HS-5 (cell line): ENCODE measurements at places on chromosomes 13 and 19.
A peak's percentile ranks its signal among the peaks of the same experiment; 100 is the strongest.

- no peak for DNase-seq
Measured at GRCh38 chr19:15292847-15293582, 39.3 kb downstream of the BRD4 start.

GRCh38 chr13:22118158-22118557 is 447.3 kb downstream of the FGF9 start:
- no peak for DNase-seq

DNA sequence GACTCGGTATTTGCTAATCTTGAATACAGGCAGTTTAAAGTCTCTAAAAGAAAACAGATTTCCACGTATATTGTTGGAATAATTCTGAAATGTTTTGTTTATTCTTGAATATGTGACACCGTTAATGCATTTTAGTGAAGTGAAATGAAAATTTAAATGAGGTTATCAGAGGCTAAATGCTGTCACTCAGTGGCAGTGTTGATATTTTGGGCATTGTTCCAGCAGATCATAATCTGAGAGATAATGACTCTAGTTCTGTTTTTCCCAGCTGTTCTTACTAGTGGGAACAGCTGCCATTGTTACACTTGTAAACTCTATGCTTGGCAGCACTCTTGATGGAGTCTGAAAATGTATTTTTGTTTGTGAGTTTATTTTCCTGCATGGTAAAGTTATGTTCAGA is 365.6 kb upstream of the SLC10A2 start:
- no peak for DNase-seq

DNA sequence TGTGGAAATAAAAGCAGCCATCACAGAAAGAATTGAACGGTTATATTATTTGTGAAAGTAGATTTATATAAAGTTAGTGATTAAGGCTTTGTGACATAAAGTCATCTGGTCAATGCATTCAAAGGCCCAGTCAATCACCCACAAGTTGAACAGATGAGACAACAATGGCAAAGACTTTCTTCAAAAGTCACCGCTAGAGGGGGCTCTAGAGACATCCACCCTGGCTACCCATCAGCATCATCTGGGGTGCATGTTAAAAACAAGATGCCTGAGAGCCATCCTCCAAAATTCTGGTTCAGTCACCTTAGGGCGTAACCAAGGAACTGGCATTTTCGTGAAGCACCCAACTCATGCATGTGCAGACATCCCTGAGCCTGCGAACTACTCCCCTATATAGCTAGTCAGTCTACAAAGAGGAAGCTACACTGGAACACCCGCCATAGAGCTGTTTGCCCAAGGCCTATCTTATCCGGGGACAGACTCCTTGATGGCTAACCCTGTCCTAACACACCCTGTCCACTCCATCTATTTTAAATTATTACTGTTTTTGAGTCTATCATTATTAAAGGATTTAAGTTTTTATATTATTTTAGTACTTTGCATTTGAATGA is 970.5 kb downstream of the UQCRFS1 start:
- DNase-seq, result no peak

- DNase-seq, result no peak
Measured at GRCh38 chr19:12482509-12482886, 2.1 kb downstream of the ZNF709 start.

- DNase-seq, result no peak
Measured at GRCh38 chr19:38526430-38526829, 91.3 kb downstream of the MAP4K1 start.

- DNase-seq, result no peak
Measured at GRCh38 chr19:30206187-30206586, 166.0 kb upstream of the ZNF536 start.

GRCh38 chr13:44053208-44053607 is 173.5 kb downstream of the LACC1 start:
- DNase-seq, result no peak

- DNase-seq, result no peak
Measured at GRCh38 chr19:33429891-33430673, 56.6 kb downstream of the CEBPG start.

- no peak for DNase-seq
Measured at GRCh38 chr13:47233734-47234133, 336.9 kb upstream of the HTR2A start.

GRCh38 chr19:14516048-14516534 is 2.1 kb downstream of the DNAJB1 start:
- no peak for DNase-seq

- DNase-seq, result no peak
Measured at GRCh38 chr13:21228738-21229137, 52.3 kb downstream of the MRPL57 start.

DNA sequence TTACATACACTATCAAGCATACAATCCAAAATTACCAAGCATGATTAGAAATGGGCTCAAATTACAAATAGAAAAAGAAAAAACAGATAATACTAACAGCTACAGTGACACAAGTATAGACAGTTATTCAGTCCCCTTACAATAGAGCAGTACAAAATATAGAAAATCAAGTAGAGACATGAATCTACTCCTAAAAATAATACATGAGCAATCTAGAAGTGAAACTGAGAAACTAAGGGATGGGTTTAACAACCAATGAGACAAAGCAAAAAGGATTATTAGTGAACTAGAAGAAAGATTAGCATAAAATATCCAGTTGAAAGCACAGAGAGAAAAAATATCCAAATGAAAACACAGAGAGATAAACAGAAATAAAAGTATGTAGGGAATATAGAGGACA is 426.7 kb downstream of the TBC1D4 start:
- DNase-seq, result no peak

DNA sequence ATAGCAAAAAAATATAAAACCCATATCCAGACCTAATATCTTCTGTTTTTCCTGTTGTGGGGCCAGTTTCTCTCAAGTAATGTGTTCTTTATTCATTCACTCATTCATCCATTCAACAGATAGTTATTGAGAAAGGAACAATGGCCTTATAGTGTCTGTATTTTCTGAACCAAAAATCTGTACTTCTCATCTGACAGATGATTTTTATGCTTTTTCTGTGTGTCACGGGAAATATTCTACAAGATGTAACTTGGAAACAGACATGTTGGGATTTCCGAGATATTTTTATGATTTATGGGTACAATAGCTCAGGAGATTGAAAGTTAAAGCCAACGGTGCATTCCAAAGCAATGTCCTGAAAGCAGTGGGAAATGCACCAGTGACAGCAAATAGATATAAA is 5.7 kb downstream of the ACOD1 start:
- no peak for DNase-seq

- DNase-seq, result no peak
Measured at GRCh38 chr13:50940509-50940908, 30.9 kb downstream of the RNASEH2B start.

DNA sequence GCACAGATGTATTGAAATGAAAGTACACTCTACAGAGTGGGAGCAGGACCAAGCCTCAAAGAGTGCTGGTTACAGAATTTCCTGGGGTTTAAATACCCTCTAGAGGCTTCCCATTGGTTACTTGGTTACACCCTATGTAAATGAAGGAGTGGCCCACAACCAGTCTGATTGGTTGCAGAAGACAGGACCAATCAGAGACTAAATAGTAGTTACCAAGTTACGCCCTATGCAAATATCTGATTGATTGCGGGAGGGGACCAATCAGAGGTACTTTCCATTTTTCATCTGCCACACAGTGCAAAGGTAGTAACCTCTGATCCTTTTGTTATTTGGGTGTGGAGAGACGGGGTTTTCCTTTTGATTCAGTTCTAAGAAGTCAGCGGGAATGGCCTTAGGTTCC is 5.5 kb upstream of the ZFP82 start:
- DNase-seq, result no peak

DNA sequence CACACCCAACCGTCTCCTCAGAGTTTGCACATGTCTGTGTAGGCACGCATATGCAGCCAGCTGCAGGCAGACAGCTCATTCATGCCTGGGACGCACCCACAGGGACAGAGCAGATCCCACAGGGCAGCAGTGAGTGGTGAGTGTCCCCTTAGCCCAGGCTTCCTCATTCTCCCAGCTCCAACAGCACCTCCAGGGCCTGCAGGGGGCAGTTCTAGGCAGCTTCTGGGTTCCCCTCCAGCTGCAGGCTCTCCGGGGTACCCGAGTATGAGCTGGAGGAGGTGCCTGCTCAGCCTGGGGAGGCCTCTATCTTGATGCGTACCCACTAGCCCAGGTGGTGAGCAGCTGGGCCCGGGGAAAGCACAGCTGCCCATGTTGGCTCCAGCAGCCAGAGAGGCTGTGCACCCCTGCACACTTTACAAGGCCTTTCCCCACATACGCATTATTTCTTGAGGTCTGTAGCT is 1.3 kb upstream of the SHANK1 start:
- peak; percentile 34 for DNase-seq

GRCh38 chr13:79941752-79942151 is 399.2 kb downstream of the SPRY2 start:
- DNase-seq, result no peak

DNA sequence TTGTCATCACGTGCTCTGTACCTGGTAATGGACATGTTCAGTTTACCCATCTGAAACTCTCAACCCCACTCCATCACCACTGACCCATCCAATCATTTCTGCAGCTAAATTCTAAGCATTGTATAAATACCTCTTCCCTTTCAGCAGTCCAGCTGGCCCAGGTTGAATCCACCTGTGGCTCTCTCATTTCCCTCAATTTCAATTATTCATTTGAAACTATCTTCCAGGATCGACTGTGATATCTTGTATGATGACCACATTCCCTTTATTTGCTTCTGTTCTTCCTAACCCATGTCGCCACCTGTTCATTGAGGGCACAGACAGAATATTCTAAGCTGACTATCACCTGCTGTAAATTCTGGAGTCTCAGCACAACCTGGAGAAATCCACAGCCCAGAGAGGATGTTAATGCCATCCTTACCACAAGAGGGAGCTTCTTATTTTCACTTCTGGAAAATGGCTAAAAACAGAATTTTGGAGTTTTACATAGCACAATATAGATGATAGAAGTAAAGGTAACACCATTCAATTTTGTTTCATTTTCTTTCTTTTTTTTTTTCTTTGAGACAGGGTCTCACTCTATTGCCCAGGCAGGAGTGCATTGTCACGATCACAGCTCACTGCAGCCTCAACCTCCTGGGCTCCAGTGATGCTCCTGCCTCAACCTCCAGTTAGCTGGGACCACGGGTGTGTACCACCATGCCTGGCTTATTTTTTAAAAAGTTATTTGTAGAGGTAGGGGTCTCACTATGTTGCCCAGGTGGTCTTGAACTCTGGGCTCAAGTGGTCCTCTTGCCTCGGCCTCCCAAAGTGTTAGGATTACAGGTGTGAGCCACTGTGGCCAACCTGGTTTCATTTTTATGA is 38.6 kb downstream of the ZNF823 start:
- DNase-seq, result peak; percentile 24

GRCh38 chr13:76378767-76379166 is 507.4 kb downstream of the KCTD12 start:
- DNase-seq, result no peak

DNA sequence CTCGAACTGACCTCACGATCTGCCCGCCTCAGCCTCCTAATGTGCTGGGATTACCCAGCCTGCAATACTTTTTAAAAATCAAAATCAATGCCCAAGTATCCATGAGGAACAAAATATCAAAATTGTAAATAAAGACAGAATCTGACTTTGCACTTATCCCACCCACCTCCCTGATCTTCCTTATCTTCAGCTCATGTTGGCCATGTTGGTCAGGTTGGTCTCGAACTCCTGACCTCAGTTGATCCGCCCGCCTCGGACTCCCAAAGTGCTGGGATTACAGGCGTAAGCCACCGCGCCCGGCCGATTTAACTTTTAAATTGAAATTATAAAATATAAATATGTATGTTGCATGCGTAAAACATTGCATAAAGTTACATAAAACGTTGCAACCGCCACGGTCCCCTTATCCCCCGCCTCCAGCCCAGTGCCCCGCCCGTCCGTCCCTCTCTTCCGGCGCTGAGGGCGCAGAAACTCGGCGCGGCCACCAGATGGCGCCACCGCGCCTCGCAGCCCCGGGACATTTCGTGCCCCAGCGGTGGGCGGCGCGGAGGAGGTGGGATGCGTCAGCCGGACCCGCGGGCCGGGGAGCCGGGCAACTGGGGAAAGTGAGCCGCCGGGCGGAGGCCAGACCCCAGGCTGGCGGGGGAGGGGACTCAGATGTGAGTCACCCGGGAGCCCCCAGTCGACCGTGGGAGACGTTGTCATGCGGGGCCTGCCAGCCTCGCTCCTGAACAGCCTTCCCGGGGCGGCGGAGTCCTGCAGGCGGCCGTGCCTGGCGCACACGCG is 1.5 kb upstream of the GADD45B start:
- DNase-seq, result no peak

GRCh38 chr19:17778251-17778967 is 16.5 kb upstream of the B3GNT3 start:
- no peak for DNase-seq

DNA sequence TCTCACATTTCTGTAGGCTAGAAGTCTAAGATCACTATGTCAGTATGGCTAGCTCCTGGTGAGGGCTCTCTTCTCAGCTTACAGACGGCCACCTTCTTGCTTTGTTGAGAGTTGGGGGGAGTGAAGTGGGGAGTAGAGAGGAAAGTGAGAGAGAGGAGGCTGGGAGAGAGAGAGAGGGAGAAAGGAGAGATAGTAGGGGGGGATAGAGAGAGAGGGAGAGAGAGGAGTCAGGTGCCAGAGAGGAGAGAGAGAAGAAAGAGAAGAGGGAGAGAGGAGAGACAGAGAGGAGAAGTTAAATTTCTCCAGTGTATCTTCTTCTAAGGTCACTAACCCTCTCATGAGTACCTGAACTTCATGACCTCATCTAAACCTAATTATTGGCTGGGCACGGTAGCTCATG is 28.7 kb downstream of the ZSWIM4 start:
- DNase-seq, result no peak

DNA sequence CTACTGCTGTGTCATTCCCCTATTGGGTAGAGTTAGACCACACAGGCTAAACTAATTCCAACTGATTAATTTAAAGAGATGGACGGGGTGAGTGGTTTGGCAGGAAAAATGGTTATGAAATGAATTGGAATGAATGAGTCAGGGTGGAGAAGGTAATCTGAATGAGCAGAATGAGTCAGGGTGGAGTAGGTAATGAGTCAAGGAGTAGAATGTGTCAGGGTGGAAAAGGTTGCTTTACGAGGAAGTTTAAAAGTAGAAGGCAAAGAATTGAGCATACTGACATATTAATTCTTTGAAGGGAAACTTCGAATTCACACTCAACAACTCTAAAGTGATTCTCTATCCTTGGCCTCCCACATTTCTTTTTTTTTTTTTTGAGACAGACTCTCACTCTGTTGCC is 12.7 kb upstream of the ZNF121 start:
- peak; percentile 93 for DNase-seq
